Stimulated activated CD4-positive, alpha-beta T cell treated with anti-CD3 and anti-CD28 coated beads, Interleukin-12 subunit alpha, Interleukin-12 subunit beta, amount 100 ng/mL, for 24 hours (primary cell): ENCODE measurements at places on chromosomes 2 and 18.

- no peak for DNase-seq
These were observed 27.3 kb downstream of the VPS4B start for GRCh38 chr18:63394954-63395353.

GRCh38 chr18:43578706-43579105 is 301.4 kb upstream of the SYT4 start:
- no peak for DNase-seq

DNA sequence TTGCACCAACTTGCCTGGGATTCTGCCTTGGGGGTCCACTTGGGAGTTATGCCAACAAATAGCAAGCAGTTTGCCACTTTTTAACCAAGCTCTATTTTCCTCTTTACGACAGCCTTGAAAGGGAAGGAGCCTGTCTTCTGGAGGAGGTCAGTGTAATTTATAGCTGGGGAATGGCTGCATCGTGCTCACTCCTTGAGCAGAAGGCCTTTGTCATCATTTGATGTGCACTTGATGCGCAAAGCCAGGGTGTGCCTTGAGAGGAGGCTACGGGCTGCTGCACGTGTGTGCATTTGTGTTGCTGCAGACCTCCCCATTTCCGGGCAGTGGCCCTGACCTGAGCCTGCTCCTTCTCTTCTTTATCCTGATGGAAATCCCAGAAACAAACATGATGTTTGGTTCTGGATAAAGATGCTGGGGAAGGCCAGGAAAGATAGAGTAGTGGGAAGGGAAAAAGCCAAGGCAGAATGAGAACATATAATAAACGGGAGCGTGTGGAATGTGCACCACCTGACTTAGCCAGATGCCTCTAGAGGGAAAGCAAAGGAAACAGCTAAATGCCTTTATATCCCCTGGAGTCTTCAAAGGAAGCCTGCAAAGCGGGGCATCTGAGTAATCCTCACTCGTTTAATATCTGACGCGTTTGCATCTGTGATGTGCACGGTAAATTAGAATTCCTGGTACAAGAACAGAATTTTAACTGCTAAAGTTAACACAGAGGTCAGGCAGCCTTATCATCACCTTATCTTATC is 68.3 kb upstream of the ZNF521 start:
- DNase-seq, result no peak

DNA sequence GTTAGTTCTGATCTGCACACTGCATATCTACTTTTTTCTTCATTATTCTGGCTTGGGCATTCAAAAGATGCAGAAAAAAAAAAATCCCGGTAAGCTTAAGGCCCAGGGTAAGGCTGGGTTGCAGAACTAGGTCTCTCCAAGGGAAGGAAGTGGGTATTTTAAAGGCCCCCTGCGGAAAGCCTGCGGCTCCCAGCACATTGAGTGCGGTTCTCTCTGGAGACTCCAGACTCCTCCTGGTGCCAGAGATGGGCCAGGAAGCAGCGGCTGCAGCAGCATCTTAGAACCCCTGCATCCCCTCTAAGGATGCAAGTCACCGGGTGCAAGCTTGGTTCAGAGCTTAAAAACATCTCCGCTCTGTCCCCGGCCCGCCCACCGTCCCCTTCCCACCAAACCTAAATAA is 49.5 kb downstream of the TGIF1 start:
- no peak for DNase-seq

GRCh38 chr2:121690095-121690494 is 40.8 kb upstream of the CLASP1 start:
- no peak for DNase-seq

- no peak for DNase-seq
These were observed 190.6 kb downstream of the RAD51AP2 start for GRCh38 chr2:17327649-17328048.

DNA sequence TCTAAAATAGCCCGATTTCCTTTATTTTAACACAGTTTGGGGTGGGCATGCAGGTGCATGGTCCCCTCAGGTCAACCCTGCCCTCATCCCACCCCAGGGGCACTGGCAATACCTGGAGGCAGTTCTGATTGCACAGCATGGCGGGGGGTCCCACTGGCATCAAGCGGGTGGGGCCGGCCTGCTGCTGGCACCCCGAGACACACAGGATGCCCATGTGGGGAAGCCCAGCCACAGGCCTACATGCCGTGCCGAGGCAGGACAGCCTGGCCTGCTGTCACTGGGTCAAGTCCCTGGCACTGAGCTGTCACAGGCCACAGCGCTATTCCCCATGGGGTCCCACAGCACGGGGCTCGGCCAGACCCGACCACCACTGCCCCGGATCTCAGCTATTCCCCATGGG is 11.9 kb upstream of the KCNG2 start:
- no peak for DNase-seq

DNA sequence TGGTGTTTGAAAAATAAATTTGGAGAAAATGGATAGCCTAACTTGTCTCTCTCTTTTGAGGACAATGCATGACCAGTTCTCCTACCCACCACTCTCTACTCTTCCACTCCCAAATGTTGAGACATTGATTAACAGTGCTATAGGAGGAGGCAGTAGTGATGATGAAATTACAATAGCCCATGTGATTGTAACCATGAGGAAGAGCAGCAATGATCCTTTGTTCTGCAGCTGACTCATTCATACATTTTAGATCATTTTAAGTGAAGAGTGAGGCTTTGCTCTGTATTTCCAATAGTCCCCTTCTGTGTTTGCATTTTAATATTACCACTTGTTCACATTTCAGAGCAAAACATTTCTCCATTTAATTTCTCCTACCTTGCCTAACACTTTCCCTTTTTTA is 592.3 kb downstream of the THSD7B start:
- DNase-seq, result no peak

DNA sequence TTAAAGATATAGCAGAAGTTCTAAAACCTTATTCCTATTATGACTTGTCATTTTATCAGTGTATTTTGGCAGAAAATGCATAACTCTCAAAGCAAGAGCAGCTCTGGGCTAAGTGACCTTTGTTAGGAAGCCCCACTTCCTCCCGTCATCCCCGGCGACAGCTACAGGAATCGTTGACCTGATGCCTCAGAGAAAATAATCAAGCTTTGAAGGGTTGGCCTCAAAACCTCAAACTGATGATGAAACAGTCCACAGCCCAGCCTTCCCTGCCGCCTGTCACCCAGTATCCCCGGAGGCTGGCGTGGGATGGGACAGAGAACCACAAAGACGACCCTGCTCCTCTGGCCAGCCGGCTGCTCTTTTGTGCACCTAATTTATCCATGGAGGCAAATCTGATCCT is 65.3 kb downstream of the KCNF1 start:
- no peak for DNase-seq

GRCh38 chr2:66675591-66675990 is 240.7 kb downstream of the MEIS1 start:
- no peak for DNase-seq

DNA sequence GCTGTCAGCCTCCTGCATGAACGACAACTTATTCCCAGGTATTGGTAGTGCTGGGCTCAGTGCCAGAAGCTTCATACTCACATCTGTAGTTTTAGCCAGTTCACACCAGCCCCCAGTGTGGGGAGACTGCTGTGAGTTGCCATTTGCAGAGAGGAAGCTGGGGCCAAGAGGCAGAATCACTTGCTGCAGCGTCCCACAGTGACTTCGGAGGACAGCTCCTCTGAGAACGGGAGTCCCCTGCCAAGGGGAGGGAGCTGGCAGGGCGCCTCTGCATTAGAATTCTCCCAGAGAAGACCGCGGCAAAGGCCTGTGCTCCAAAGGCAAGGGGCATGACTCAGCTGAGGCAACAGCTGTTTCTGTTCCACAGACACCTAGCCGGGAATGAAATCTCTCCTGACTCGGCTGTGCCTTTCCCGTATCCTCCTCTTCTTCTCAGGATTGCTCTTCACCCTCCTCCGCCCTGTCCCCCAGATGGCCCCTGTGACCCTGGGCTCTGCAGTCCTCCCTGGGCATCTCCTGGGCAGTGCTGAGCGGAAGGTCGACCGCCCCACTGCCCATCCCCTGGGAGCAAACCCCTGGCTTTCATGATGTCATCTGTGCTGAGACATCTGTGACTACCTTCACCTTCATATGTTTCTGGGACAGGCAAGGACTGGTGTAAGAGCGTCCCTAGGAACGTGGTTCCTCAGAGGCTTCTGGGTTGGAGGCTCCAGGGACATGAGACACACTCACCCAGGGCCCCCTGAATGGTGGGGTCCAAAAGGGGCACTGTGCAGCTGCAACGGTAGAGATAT is 18.0 kb downstream of the MAL start:
- no peak for DNase-seq

DNA sequence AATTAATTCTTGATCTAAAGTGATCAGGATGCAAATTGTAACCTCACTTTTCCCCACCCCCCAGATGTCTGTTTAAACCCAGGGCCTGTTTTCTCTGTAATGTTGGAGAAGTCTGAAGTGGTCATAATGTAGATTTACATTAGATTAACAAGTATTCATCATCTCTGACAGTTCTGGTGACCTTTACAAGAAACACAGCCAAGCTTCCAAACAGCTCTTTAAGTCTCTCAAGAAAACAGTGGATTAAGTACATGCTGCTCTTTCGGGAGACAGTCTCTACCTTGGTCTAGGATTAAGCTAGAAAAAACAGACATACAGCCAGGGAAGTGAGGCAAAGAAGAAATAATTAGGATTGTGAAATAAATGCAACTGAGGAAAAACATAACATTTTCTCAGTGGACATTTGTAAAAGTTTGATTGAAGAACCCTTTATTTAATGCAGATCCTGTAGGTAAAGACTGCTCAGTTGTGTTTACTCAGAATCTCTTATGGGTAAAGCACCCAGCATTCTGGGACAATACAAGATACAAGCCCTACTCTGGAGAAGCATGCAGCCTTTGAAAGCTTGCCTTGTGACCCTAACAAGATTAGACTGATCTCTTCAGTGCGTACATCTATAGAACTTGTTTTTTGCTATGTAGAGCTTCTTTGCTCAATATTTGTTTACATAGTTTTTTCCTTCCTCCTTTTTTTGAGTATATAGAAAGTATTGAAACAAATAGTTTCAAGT is 203.9 kb downstream of the PHLPP1 start:
- DNase-seq, result no peak

- DNase-seq, result no peak
These were observed 39.6 kb downstream of the PTPN2 start for GRCh38 chr18:12844391-12844790.

DNA sequence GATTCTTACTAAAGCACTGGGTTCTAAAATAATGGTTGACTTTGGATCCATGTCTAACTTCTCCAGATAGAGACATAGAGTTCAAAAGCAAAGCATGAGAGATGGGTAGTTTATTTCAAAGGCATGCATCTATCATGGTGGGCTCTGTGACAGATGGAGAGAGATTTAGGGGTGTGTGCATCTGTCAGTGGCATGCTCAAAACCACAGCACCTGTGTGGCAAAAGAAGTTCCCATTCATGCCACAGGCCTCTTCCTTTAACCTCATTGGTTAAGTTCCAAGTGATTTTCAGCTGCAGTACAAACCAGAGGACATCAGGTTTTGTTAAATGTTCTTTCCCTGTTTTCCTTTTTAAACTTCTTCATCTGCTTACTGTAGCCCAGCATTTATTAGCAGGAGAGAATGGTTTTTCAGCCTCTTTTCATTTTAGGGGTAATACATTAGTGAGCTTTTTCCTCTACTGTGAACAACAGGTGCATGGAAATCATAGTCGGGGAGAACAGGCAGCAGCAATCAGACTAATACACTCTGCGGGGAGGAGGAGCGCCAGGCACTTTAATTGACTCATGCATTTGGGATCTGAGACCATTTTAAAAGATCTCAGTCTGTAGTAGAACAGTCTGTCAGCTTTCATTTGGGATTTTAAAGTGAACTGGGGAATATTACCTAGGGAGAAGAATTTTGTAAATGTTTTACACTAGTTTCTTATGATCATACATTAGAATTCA is 52.4 kb upstream of the UPP2 start:
- DNase-seq, result no peak

DNA sequence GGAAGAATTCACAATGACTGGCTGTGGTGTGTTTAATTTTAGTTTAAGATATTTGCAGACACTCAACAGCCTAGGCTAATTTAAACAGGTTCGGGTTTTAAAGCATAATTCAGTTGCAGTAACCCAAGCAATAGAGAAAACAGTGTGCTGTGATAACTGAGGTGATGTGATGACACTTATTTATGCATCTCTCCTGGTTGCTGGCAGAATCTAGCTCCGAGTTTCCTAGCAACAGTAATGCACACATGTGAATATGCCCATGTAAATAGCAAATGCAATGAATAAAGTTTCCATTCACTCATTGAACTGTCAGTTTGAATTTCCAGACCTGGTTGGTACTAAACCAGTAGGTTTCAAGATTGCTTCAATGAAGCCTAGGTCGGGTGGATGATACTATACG is 426.5 kb downstream of the TMX3 start:
- no peak for DNase-seq

DNA sequence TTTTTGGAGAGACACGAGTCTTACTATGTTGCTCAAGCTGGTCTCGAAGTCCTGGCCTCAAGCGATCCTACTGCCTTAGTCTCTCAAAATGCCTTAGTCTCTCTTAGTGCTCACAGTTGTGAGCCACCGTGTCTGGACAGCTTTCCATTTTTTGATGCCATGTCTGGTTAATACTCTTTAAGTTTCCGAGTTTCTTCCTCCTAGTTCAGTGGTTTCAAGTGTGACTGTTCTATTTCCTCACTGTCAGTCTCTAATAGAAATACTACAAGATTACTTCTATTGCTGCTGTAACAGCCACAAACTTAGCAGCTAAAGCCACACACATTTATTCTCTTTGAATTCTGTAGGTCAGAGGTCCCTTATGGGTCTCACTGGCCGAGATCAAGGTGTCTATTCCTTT is 125.1 kb upstream of the MGAT5 start:
- DNase-seq, result no peak

DNA sequence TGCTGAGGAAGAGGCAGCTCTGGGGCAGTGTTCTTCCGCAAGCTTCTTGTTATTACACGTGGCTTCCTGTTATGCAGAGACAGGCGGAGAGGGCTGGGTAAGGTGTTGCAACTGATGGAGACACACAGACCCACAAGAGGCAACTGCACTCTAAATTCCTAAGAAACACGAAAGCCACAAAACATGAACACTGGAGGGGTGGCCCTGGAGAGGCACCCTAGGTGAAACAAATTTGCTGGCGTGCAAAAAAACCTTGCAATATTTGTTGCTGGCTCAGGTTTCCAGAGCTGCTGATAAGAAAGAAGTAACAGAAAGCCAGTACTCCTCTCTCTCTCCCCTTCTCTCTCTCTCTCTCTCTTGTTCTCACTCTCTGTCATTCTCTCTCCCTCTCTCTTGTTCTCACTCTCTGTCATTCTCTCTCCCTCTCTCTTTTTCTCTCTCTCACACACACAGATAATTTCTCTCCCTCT is 31.8 kb downstream of the ARHGAP25 start:
- DNase-seq, result no peak

GRCh38 chr2:18896125-18896764 is 306.9 kb upstream of the NT5C1B start:
- DNase-seq, result no peak
